Esophagus mucosa (tissue), 1 donor: ENCODE measurements at places on chromosomes 11 and 22. TPM values are rescaled to one million over a fixed set of nuclear protein-coding genes. Genes with fewer than 3 reads are reported as not detected.

GRCh38 chr11:57778318-57779037, 16.9 kb downstream of the CTNND1 start:
- ATAC-seq, result peak; percentile 3

DNA sequence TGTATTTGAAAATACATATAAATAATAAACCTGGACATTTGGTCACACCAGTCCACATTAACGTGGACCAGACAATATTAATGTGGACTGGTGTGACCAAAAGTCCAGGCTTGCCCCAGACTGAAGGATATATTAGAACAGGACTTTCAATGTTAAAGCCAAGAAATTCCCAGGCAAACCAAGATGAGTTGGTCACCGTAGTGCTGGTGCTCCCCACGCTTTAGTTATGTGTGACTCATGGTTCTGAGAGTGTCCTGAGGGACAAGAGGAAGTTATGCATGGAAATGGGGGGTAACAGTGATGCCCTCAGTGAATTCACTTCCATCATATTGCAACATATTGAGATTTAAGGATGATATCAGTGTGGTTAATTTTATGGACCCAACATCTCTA, 31.4 kb downstream of the POU2AF1 start:
- no peak for ATAC-seq

GRCh38 chr11:14269692-14270573, 89.0 kb downstream of the RRAS2 start:
- no peak for ATAC-seq

- peak; percentile 30 for ATAC-seq
These were observed 18.1 kb downstream of the TBC1D10A start for GRCh38 chr22:30308518-30309230.

- ATAC-seq, result no peak
These were observed 7.4 kb upstream of the CREBZF start for GRCh38 chr11:85672105-85672902.

GRCh38 chr11:64654958-64655541, 64.0 kb downstream of the SLC22A12 start:
- ATAC-seq, result no peak

GRCh38 chr11:47946682-47947559, 33.4 kb upstream of the PTPRJ start:
- peak; percentile 98 for ATAC-seq

Gene APOBEC3B
- 5.0 TPM for total RNA-seq

Gene DNAJB13
- total RNA-seq, result not detected

Gene PKNOX2
- 0.28 TPM for total RNA-seq

Gene LRRN4CL
- 1.1 TPM for total RNA-seq
